ENCODE measurements at places on chromosomes 16 and 17. TPM values are rescaled to one million over a fixed set of nuclear protein-coding genes. Genes with fewer than 3 reads are reported as not detected.
A peak's percentile ranks its signal among the peaks of the same experiment; 100 is the strongest.

The SLC35G6 gene
- total RNA-seq = not detected

The RBFOX1 gene
- not detected for total RNA-seq

The LGALS9 gene
- 1.4 TPM for total RNA-seq

The RSPRY1 gene
- 28.7 TPM for total RNA-seq

The KRT33A gene
- not detected for total RNA-seq

The FAM83G gene
- total RNA-seq = 26.3 TPM

The ZNF646 gene
- 10.3 TPM for total RNA-seq

The KRTAP9-8 gene
- not detected for total RNA-seq

The CDH8 gene
- 8.2 TPM for total RNA-seq

DNA sequence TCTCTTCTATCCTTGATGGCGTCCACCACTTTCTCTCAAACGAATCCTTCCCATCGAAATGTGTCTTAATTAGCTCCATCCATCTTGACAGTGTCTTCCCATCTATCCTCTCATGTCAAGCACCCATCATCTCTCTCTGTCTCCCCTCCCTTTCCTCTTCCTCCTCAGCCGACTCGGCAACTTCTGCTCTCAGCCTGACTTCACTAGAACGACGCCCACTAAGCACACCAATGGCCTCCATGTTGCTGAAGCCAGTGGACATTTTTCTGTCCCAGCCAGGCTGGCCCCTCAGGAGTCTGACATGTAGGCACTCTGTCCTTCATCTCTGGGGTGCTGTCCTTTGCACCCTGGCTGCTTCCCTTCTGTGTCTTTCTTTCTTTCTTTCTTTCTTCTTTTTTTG, 2.5 kb upstream of the SPATA20 start:
- DNase-seq = no peak

GRCh38 chr16:50967827-50968612, 183.1 kb downstream of the SALL1 start:
- no peak for DNase-seq

GRCh38 chr17:50687200-50688066, 20.3 kb downstream of the ANKRD40 start:
- DNase-seq = peak; percentile 63

GRCh38 chr17:43891851-43892646, 15.3 kb downstream of the MPP2 start:
- DNase-seq = no peak

GRCh38 chr16:86398622-86399021, 111.7 kb upstream of the FOXF1 start:
- peak; percentile 91 for DNase-seq

DNA sequence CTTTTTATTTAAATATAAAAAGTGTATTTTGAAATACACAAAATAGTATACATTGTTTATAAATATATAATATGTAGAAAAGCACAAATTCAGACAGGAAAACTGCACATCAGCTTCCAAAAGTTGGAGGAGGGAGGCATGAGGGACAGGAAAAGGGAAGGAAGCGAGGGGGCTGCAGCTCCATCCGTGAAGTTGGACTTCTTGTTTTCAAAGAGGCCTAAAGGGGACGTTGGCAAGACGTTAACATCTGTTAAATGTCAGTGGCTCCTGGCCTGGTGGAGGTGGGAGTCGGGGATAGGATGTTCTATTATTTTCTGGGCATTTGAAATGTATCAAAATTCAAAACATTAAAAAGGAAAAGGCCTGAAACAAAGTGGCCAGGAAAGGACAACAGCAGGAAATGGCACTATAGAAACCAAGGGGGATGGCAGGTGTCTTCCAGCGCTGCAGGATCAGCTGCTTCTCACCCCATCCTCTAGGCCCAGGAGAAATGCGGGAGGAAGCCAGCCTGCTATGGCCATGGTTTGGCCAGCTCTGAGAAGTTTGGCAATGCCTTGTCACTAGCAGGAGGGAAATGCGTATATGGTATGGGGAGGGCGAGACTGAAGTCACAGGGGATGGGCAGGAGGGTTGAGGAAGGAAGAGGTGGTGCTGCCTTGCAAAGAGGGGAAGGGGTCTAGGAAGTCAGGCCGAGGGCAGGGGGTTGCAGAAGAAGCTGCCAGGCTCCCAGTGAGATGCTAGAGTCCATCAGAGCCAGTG, 6.4 kb downstream of the CMTM2 start:
- DNase-seq = no peak

- DNase-seq = no peak
Measured at GRCh38 chr16:65728652-65729051, 606.8 kb upstream of the CDH11 start.

GRCh38 chr17:80704381-80704819, 159.8 kb downstream of the RPTOR start:
- no peak for DNase-seq

DNA sequence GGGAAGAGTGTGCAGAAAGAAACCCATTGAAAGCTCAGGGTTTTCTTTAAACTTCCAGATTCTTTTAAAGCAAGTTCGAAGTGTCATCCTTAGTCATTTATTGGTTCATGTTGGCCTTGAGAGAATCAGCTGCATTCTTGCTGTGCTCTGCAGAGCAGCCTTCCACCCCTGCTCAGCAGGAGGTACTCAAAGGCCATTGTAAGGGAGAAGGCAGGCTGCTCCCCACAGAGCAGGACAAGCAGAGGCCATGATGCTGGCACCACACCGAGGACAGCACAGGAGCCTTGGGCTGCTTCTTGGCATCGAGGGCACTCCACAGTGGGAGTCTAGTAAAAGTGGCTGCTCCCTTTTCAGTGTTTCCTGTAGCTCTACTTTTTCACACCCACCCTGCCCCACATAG, 29.6 kb downstream of the NMT1 start:
- no peak for DNase-seq

DNA sequence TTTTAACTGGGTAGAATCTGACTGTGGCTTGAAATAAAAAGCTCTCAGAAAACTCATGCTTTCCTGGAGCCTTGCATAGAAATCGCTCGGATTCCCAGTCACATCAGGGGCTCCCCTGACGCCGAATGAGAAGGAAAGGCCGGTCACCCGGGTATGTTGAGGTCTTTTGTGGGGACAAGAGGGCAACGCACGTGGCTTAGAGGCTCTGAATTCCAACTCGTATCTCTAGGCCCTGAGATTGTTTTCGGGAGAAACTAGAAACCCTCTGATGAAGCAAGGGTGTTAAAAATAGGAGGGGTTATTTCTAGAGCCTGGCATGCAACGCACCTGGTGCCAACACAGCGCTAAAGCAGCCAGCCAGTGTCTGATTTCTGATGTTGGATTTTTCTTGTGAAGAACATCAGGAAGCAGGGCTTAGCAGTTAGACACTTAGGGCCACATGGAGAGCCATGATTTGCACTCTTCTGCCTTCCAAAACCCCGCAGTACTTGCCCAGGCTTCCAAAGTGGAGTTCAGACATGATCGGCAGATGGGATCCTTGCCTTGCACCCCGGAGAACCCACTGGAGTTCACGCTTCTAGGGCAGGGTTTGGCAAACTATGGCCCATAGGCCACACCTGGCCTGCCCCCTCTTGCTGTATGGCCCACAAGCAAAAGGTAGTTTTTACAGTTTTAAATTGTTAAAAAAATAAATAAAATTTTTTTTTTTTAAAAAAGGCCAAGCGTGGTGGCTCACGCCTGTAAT, 12.6 kb downstream of the CACNG1 start:
- DNase-seq = no peak

DNA sequence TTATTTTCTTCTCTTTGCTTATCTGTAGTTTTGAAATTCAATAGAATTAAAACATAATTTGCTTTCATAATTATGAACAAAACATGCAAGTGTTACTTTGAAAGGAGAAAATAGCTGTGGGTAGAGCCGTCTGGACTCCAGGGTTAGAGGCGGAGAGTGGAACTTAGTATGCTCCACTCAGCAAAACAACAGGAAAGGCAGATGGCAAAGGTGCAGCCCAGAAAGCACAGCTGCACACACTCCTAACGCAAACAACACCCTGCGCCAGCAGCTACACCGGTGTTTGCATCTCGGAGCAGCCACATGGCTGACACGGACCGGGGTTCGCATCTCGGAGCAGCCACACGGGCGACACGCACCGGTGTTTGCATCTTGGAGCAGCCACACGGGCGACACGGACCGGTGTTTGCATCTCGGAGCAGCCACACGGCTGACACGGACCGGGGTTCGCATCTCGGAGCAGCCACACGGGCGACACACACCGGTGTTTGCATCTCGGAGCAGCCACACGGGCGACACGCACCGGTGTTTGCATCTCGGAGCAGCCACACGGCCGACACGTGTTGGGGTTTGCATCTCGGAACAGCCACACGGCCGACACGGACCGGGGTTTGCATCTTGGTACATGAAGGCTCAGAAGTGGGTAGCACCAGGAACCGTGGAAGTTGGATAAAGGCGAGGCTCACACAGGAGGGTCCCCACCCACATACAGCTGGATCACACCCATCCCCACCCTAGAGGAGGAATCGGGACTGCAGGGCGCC, 12.2 kb upstream of the CAPN15 start:
- no peak for DNase-seq
